ENCODE measurements at places on chromosomes 2 and 18. TPM values are rescaled to one million over a fixed set of nuclear protein-coding genes. Genes with fewer than 3 reads are reported as not detected.

The PTH2R gene
- total RNA-seq = 0.09 TPM

The IL36G gene
- total RNA-seq = not detected

The SPP2 gene
- total RNA-seq = not detected

- no peaks in the 10 kb centered on the region for H3K4me1 ChIP-seq
- no peaks in the 10 kb centered on the region for H3K36me3 ChIP-seq
- DNase-seq = no peak
- no peaks in the 10 kb centered on the region for H3K27me3 ChIP-seq
Measured at GRCh38 chr2:52613064-52613463, 1154.5 kb upstream of the CHAC2 start.

DNA sequence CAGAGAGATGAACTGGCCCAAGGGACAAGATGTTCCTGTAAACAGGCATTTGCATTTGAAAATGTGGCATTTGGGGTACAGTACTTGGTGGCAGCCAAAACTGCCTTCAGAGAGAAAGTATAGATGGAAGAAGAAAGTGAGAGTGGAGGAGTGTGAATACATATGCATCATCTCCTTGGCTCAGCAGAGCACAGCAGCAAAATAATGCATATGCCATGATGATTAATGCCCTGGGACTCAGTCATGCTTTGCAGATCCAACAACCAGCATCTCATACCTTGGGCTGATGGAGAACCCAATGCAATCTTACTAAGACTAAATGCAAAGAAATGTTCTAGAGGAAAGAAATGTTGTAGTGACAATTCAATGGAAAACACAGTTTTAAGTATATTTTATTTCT, 29.7 kb upstream of the CYTIP start:
- no peaks in the 10 kb centered on the region for H3K36me3 ChIP-seq
- no peak overlapping the region for H3K4me3 ChIP-seq
- no peak overlapping the region for H3K27ac ChIP-seq
- no peak for DNase-seq
- H3K4me1 ChIP-seq = peaks cover 8% of the 10 kb centered on the region

DNA sequence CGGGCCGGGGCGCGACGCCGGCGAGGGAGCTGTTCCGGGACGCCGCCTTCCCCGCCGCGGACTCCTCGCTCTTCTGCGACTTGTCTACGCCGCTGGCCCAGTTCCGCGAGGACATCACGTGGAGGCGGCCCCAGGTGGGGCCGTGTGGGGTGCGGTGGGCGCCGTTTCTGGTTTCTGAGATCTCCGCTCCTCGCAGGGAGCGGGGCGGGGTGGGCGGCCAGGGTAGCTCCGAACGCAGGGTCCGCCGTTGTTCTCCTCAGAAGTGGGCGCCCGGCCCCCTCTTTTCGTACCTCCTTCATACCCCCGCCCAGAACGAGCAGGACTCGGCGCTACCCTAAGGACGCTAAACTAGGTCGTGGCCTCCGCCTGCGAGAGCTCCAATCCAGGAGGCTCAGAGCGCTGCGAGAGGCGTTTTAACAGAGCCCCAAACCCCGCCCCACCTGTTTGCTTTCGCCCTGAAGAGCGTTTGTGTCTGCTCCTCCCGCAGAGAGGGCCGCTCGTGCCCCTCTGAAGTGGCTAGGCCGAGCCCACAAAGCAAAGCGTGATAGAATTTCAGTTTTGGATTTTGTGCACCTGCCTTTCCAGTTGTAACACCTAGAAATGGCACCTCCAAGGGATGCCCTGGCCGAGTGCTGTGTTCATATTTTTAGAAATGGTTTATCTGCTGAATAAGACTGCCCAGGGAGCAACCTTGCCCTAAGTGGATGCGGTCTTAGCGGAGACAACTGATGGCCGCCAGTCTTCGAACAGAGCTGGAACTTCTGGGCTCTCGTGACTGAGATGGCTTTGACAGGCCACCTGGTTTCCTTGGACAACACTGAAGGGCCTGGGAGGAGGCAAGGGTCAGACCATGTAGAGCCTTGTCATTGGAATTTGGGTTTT, 626 bp downstream of the CAPN10 start:
- peaks cover 23% of the 10 kb centered on the region for H3K4me1 ChIP-seq
- peak overlapping the region; percentile 96 for H3K4me3 ChIP-seq
- no peak for DNase-seq
- H3K27me3 ChIP-seq = no peaks in the 10 kb centered on the region
- H3K36me3 ChIP-seq = no peaks in the 10 kb centered on the region

GRCh38 chr2:118333664-118334063, 245.4 kb downstream of the INSIG2 start:
- no peak overlapping the region for H3K4me3 ChIP-seq
- H3K4me1 ChIP-seq = no peaks in the 10 kb centered on the region
- H3K27ac ChIP-seq = no peak overlapping the region

- peaks cover 4% of the 10 kb centered on the region for H3K4me1 ChIP-seq
- peaks cover 52% of the 10 kb centered on the region for H3K27me3 ChIP-seq
- H3K27ac ChIP-seq = no peak overlapping the region
Measured at GRCh38 chr2:105400138-105400540, 1.3 kb upstream of the FHL2 start.

DNA sequence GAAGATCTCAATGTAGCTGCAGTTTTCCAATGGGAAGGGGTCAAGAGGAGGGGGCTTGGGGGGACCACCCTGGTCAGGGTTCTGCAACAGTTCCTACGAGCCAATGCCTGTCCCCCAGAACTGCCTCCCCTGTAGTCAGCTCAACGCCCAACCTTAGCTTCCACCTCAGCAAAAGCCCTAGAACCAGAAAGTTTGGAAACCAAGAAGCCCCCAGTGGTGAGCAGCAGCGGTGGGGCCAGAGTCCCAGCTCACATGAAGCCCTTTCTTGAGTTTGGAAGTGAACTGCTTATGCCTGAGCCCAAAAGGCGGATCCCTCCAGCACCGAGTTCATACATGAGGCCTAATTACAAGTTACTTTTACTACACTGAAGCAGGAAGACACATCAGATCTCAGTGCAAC, 162.4 kb downstream of the HDAC4 start:
- H3K4me3 ChIP-seq = no peak overlapping the region
- H3K27me3 ChIP-seq = no peaks in the 10 kb centered on the region
- H3K4me1 ChIP-seq = peaks cover 65% of the 10 kb centered on the region
- no peaks in the 10 kb centered on the region for H3K36me3 ChIP-seq
- H3K27ac ChIP-seq = no peak overlapping the region

GRCh38 chr2:8752385-8752784, 70.5 kb downstream of the ID2 start:
- no peaks in the 10 kb centered on the region for H3K27me3 ChIP-seq
- no peak overlapping the region for H3K27ac ChIP-seq
- H3K4me3 ChIP-seq = no peak overlapping the region
- no peak for DNase-seq
- H3K4me1 ChIP-seq = no peaks in the 10 kb centered on the region

- H3K27ac ChIP-seq = peak overlapping the region; percentile 98
- no peaks in the 10 kb centered on the region for H3K36me3 ChIP-seq
- H3K27me3 ChIP-seq = no peaks in the 10 kb centered on the region
- H3K4me3 ChIP-seq = peak overlapping the region; percentile 57
- peaks cover 42% of the 10 kb centered on the region for H3K4me1 ChIP-seq
- peak; percentile 71 for DNase-seq
Measured at GRCh38 chr2:109613081-109613921, 465 bp downstream of the SEPTIN10 start.

- H3K36me3 ChIP-seq = no peaks in the 10 kb centered on the region
- no peak overlapping the region for H3K4me3 ChIP-seq
- H3K27ac ChIP-seq = no peak overlapping the region
- H3K4me1 ChIP-seq = no peaks in the 10 kb centered on the region
Measured at GRCh38 chr18:13412017-13412416, 193.5 kb downstream of the LDLRAD4 start.

GRCh38 chr2:235500110-235500760, 6.4 kb downstream of the AGAP1 start:
- no peak for DNase-seq
- peaks cover 40% of the 10 kb centered on the region for H3K27me3 ChIP-seq
- no peaks in the 10 kb centered on the region for H3K36me3 ChIP-seq

DNA sequence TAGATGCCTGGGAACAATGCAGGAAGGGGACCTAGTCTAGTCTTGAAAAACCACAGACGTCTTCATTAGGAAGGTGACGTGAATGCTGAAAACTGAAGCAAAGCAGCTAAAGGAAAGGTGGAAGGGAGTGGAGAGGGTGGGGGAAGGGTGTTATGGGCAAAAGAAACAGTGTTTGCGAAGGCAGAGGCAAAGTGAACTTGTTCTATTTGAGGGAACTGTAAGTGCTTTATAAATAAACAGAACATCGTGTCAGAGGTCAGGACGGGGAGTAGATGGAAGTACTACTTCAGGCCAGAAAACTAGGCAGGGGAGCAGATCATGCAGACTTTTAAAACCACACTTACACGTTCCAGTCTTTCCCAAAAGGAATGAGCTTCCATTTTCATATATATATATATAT, 57.8 kb downstream of the FASTKD2 start:
- no peak overlapping the region for H3K27ac ChIP-seq
- peak; percentile 47 for DNase-seq
- H3K27me3 ChIP-seq = no peaks in the 10 kb centered on the region
- H3K36me3 ChIP-seq = no peaks in the 10 kb centered on the region
- no peaks in the 10 kb centered on the region for H3K4me1 ChIP-seq

- no peaks in the 10 kb centered on the region for H3K4me1 ChIP-seq
- no peak overlapping the region for H3K27ac ChIP-seq
- H3K4me3 ChIP-seq = no peak overlapping the region
- DNase-seq = no peak
- H3K27me3 ChIP-seq = no peaks in the 10 kb centered on the region
- no peaks in the 10 kb centered on the region for H3K36me3 ChIP-seq
Measured at GRCh38 chr2:52821631-52822030, 946.0 kb upstream of the CHAC2 start.

DNA sequence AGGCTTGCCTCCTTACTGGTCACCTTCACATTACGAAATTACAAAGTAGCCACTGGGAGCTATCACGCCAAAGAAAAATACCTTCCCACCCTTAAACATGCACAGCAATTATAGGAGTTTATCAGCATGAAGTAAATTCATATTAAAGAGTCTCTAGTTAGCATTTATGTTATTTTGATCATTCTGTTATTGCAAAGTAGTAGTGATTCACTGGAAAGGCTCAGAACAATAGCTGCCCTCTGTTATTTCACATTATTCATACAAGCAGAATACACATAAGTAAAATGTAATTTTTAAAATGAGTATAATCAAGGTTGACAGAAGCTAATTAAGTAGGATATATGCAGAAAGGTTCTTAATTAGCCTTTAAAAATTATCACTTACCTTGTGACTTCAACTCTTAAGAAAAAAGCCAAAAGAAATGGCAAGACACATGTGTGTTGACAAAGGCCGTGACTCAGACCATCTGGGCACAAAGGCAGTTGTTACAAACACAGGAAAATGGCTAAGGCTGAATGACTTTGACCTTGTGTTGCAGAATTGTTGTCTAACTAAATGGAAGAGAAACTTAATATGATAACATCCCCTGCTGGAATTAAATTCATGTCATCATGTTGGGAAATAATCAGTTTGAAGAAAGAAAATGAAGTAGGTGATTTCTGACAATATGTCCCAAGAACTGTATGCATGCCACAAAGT, 108.3 kb downstream of the ARL6IP6 start:
- H3K36me3 ChIP-seq = no peaks in the 10 kb centered on the region
- H3K4me3 ChIP-seq = no peak overlapping the region
- no peaks in the 10 kb centered on the region for H3K4me1 ChIP-seq
- no peak overlapping the region for H3K27ac ChIP-seq
- DNase-seq = no peak

DNA sequence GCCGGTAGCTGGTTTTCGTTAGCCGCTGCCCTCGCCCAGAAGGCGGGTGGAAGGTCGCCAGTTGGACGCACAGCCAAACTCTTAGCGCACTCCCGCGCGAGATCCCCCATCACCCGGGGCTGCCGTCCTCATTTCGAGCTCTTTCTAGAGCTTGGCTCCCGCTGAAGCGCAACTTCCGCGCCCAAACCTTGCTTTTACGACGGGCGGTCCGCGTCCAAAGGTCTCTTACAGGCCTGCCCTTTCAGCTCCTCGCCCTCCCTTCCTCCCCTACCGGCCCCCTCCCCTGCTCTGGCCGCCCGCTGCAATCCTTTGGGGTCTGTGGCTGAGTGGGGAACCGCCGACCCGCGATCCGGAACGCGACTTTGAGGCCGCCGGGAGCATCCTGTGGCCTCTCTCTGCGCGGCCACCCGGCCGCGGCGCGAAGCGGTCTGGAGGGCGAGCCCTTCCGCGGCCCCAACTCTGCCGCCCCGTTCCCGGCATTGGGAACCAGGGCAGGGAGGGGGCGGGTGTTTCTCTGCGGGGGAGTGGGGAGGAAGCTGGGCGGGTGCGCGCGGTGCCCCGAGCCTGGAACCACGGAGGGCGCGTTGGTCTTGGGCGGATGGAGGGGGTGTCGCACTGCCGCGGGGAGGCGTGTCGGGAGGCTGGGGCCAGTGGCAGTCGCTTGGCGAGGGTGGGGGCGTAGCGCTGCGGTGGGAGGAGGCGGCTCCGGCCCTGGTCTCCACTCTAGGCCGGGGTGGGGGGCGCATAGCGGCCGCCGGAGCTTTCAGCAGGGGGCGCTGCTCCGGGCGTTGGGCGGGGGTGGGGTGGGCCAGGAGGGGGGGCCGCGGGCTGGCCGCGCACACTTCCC, at the start of gene GDF7:
Gene GDF7 (plus strand): TSS at position 841 of the 847 bp plus-strand sequence. CDS start 96 bp downstream, outside the sequence.
- H3K27ac ChIP-seq = no peak within 1 kb of the TSS
- H3K27me3 ChIP-seq = peaks cover 85% of the 10 kb centered on the region
- peak; percentile 78 for DNase-seq
- H3K4me3 ChIP-seq = peak within 1 kb of the TSS; percentile 11

GRCh38 chr2:85775406-85776381, 21.9 kb downstream of the ATOH8 start:
- no peak for DNase-seq
- no peaks in the 10 kb centered on the region for H3K27me3 ChIP-seq
- no peaks in the 10 kb centered on the region for H3K36me3 ChIP-seq
- H3K4me3 ChIP-seq = no peak overlapping the region
- no peak overlapping the region for H3K27ac ChIP-seq

DNA sequence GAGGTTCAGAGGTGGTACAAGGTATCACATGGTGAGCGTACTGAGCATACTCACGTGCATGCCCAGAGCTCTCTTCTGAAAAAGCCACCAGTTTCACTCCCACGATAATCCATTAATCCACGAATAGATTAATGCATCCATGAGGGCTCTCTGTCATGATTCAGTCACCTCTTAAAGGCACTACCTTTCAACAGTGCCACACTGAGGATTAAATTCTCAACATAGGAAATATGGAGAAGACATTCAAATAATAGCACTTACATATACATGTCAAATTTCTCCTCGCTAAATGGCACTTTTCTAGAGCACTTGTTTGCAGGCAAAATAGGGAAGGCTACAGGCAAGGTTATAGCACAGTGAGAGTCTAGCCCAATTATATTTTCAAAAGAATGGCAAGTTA, 825.9 kb downstream of the TRIB2 start:
- DNase-seq = no peak
- no peaks in the 10 kb centered on the region for H3K4me1 ChIP-seq
- no peaks in the 10 kb centered on the region for H3K36me3 ChIP-seq
- H3K27ac ChIP-seq = no peak overlapping the region

GRCh38 chr2:38765149-38765548, 12.9 kb upstream of the GEMIN6 start:
- no peak overlapping the region for H3K27ac ChIP-seq
- no peaks in the 10 kb centered on the region for H3K27me3 ChIP-seq
- H3K36me3 ChIP-seq = no peaks in the 10 kb centered on the region
- no peak overlapping the region for H3K4me3 ChIP-seq
- DNase-seq = no peak

- no peaks in the 10 kb centered on the region for H3K36me3 ChIP-seq
- H3K27me3 ChIP-seq = no peaks in the 10 kb centered on the region
- H3K4me3 ChIP-seq = no peak overlapping the region
- no peak for DNase-seq
Measured at GRCh38 chr2:206940546-206940945, 1.2 kb downstream of the CPO start.

GRCh38 chr2:221602938-221603337, 30.8 kb upstream of the EPHA4 start:
- H3K36me3 ChIP-seq = no peaks in the 10 kb centered on the region
- H3K4me3 ChIP-seq = no peak overlapping the region
- no peaks in the 10 kb centered on the region for H3K4me1 ChIP-seq
- H3K27me3 ChIP-seq = no peaks in the 10 kb centered on the region
- DNase-seq = no peak

Data from left lung (tissue), 14 donors.